ENCODE measurements at places on chromosomes 6 and 20.

GRCh38 chr6:83883240-83883639 is 23.8 kb downstream of the CYB5R4 start:
- no peak for DNase-seq

DNA sequence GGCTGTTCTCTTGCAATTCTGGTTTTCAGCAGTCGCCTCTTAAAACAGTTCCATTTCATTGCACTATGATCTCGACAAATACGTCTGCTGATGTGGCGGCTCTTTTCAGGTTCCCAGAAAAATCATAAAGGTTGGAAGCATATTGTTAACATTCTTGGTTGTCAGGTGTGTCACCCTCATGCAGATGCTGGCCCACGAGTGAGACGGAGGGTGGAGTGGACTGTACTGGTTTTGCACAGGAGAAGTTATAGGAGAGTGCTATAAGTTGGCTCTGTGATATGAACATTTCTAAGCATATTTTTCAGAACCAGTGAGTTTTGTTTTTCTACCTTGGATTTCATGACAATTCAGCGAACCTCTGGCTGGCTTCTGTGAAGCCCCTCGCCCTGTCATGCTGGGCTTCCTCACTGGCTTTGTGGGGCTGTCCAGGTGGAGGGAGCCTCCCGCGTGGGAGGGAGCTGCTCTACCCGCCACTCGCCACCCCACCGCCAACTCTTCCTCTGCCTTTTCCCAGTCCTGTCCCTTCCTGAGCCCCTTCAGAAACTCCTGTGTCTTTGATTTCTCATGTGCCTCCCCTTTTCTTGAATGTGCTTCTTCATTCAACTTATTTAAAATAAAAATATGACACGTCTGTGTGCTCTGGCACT is 10.6 kb downstream of the IRF4 start:
- no peak for DNase-seq

- no peak for DNase-seq
These were observed 40.0 kb upstream of the OCSTAMP start for GRCh38 chr20:46590443-46590842.

GRCh38 chr20:25579081-25579770 is 6.1 kb downstream of the NINL start:
- DNase-seq: no peak

DNA sequence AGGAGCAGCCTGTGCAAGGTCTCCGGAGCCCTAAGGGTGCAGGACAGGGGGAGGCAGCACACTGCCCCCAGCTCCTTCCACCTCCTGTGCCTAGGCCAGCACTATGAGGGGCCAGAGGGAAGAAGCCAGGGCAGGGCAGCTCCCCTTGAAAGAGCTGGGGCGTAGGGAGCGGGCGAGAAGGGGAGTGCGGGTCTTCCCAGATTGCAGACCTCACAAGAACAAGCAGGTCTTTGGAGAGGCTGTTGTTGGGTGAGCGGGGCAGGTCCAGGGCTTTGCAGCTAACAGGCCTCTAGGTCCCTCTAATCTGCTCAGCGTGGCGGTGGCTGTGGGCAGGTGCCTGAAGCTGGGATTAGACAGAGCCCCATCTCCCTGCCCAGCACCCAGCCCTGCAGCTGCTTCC is 22.4 kb upstream of the CST1 start:
- no peak for DNase-seq

DNA sequence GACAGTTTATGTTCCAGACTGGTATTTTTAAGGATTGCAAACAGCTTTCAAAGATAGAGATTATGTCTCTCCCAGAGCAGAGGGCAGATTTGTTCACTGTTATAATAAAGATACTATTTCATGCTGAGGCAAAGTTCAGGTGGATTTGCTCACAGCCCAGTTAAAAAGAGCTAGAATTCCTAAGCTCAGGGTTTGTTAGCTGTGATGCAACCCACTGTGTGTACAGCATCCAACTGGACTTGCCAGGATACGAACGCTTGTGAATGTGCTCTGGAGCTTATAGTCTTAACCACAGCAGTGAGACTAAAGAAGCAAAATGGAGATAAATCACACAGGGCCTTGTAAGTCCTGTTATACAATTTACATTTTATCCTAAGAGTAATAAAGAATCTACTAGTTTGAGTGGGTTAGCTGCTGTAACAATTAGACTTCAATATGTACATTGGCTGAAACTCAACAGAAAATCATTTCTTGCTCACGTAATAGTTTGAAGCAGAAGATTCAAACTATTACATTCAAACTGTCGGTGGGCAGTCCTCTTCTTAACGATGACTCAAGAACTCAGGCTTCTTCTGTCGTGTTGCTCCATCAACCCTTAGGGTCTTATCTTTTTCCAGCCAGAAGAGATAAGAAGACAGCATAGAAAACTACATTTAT is 204.0 kb upstream of the PLN start:
- no peak for DNase-seq

DNA sequence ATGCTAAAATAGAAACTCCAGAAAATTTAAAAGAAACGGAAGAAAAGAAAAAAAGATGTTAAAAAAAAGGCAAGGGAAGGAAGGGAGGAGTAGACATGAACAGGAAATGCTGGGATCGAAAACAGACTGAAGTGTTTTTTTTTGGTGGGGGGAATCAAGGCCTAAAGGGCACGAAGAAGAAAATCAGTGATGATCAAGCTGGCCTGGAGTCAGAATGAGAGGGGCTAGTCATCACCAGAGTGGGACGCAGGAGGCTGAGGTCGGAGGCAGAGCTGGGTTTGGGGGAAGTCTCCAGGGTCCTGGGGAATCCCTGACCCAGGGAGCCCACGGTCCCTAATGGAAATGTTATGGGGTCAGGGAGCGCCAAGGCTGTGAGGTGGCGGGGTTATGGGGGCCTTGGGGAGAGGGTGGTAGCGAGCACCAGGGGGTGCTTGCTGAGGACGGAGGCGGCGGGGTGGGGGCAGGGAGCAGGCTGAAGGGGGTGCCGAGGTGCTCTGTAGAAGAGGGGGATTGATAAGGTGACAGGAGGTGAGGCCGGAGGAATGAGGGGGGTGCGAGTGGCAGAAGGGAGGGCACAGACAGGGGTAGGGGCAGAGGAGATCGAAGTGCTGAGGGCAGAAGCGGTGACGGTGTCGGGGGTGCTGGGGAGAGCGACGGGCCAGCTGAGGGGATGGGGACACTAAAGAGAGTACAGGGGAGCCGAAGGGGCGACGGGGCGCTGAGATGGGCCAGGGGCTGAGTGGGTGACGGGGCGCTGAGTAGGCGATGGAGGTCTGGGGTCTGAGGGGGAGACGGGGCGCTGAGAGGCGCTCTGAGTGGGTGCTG is 684 bp downstream of the ZNFX1 start:
- peak; percentile 55 for DNase-seq

- no peak for DNase-seq
These were observed 116.2 kb upstream of the STMND1 start for GRCh38 chr6:16985513-16986284.

DNA sequence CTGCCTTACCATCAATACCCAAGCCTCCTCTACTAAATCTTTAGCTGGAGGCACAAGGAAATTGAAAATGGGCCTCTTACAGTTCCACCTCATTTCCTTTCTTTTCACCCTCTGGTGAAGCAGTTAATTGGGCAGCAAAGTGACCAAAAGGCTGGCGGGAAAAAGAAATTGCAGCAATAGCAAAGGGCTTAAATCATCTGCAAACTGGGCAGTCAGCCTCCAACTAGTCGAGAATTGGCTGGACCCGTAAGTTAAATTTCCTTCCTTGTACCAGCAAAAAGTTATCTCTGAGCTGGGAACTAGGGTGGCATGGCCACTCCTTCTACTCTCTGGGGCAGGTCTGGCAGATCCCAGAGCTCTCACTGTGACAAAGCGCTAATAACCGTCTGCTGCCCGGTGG is 33.5 kb downstream of the GHRH start:
- no peak for DNase-seq

GRCh38 chr20:44480097-44480496 is 4.4 kb downstream of the TTPAL start:
- no peak for DNase-seq

- DNase-seq: no peak
These were observed 364.1 kb upstream of the BTBD3 start for GRCh38 chr20:11553603-11554002.

DNA sequence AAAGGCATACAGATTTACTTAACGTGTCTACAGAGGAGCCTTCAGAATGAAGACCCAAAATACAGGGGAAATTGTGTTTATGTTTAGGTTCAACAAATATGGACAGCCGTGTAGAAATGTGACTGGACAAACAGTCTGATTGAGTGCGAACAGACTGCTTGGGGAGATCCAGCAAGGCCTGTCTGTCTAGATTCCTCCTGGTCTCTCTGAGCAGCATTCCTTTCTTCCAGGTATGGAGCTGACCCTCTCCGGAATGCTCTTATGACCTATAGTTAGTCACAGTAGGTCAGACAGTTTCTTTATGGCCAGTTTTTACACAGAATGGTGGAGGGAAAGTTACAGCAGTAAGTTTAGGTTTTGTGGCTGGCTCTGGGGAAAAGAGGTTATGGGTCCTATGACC is 9.0 kb downstream of the RIN2 start:
- DNase-seq: no peak

GRCh38 chr20:33740189-33740588 is 8.4 kb downstream of the ZNF341 start:
- DNase-seq: no peak

DNA sequence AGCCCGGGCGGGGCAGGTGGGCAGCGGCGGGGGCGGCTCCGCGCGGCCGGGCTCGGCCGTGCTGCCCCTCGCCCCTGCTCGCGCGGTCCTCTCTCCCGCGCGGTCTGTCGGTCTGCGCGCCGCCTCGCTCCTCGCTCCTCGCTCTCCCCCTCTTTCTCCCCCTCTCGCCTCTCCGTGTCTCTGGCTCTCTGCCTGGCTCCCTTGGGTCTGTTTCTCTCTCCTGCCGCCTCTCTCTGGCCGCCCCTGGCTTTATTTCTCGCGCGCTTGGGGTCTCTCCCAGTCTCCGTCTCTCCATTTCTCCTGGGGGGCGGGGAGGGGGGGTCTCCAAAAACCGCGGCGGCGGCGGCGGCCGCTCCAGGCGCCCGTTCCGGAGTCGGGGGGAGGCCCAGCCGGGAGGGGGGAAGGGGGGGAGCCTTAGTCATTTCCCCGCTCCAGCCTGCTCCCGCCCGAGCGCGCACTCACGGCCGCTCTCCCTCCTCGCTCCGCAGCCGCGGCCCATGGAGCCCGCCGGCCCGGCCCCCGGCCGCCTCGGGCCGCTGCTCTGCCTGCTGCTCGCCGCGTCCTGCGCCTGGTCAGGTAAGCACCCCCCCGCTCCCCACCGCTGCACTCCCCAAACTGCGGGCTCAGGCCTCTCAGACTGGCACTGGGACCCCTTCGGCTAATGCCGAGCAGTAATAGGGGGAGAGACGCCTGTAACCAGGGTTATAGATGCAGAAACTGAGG is at the start of gene SIRPA:
Gene SIRPA, plus strand, starts transcription at position 457 of the 723 bp plus-strand sequence. Its CDS starts 41 bp downstream, at position 498.
- DNase-seq: peak; percentile 85

GRCh38 chr20:8948442-8949020 is 120.4 kb upstream of the PLCB4 start:
- no peak for DNase-seq

DNA sequence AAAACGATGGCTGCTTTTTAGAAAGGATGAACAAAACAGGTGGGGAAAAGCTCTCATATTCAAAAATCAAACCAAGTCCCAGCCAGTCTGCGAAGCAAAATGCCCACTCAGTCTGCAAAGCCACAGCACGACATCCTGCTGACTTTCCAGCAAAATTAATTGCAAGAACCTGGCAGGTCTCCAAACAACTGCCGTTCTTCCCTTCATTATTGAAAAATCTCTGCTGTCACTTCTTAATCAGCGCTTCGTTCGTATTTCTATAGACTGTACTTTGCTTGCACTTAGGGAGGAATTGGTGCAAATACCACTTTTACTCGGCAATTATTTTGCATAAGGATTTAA is 222.4 kb downstream of the CBLN4 start:
- DNase-seq: no peak

- DNase-seq: no peak
These were observed 230.0 kb downstream of the ALDH8A1 start for GRCh38 chr6:134719911-134720310.

GRCh38 chr6:36387440-36388303 is at the start of gene ETV7:
ETV7 (minus strand) TSS chr6:36387669; CDS start chr6:36387541, 128 bp downstream.
- DNase-seq: no peak

GRCh38 chr6:104885518-104886043 is 25.9 kb upstream of the HACE1 start:
- no peak for DNase-seq

- no peak for DNase-seq
These were observed 38.6 kb downstream of the ZNF217 start for GRCh38 chr20:53555081-53555480.

GRCh38 chr6:7588506-7588905 is 1.5 kb upstream of the SNRNP48 start:
- DNase-seq: no peak

GRCh38 chr20:34824806-34825529 is 483 bp downstream of the NCOA6 start:
- DNase-seq: peak; percentile 35

DNA sequence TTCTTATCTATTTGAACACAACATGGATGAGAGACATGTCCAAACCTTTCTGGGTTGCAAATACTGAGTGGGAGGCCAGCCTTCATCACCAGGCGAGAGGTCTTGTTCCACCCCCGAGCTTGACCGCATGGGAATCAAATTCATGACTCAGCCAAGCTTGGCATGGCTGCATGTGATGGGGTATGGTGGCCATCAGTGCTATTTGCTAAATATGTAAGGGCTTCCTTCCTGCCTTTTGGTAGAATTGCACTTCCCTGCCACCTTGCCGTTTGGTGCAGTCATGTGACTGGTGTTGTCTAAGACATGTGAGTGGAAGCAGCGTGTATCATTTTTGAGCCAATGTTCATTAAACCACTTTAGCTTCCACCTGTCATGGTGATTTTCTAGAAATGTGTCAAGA is 508.9 kb upstream of the SULF2 start:
- no peak for DNase-seq

DNA sequence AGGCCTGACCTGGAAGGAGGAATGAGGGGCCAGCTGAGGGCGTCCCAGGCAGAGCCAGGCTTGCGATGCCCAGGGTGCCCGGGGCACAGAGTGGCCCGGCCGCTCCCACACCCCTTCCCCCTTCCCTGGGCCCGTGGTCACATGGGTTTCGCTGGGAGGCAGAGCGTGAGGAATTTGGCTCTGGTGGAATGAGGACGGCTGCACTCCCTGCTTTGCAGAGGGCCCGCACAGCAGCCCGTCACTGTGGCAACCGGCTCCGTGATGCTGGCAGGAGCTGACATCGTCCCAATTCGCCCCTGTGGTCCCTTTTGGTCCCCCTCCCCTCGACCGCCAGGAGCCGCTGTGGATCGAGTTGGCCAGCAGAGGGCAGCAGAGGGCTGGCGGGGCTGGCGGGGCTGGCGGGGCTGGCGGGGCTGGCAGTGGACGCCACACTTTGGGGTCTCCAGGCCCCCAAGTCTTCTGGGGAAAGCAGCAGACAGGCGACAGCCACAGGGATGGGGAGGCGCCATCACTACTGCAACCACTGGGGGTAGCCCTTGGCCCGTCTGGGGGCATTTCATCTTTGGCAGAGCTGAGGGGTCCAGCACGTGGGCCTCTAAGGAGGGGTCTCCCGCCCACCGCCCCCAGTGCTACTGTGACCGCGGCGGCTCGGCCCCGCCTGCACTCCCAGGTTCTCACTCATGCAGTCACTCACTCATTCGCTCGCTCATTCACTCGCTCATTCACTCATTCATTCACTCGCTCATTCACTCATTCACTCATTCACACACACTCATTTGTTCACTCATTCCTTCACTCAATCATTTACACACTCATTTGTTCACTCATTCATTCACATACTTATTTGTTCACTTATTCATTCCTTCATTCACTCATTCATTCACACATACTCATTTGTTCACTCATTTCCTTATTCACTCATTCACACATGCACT is 49.7 kb upstream of the BHLHE23 start:
- DNase-seq: peak; percentile 4

All from muscle of arm (tissue), 14 donors.